ENCODE measurements at places on chromosomes 4 and X. TPM values are rescaled to one million over a fixed set of nuclear protein-coding genes. Genes with fewer than 3 reads are reported as not detected.

- no peak for ATAC-seq
These were observed 88.2 kb downstream of the PHOX2B start for GRCh38 chr4:41660352-41660751.

- no peak for ATAC-seq
These were observed 74.0 kb downstream of the CC2D2A start for GRCh38 chr4:15543537-15544247.

GRCh38 chr4:120317713-120318112 lies 251.1 kb upstream of the MAD2L1 start:
- peak; percentile 29 for ATAC-seq

GRCh38 chr4:137754652-137755471 lies 222.6 kb upstream of the PCDH18 start:
- peak; percentile 41 for ATAC-seq

- no peak for ATAC-seq
These were observed 44.1 kb upstream of the SGMS2 start for GRCh38 chr4:107780665-107781064.

DNA sequence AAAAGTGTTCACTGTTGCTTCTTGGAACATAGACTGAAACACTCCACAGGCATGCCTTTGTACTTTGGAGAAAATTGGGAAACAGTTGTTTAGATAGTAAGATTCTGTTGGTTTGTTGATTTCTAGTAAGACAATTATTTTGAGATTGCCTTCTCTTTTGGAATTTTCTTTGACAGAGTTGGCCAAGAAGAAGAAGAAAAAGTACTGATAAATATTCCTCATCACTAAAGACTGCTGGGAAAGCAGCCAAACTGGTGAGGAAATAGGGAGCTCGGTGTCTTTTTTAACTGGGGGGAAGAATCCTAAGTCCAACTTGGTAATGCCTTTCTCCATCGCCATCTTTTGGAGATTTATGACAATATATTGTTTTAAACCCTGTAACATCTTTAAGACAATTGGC lies 370.7 kb downstream of the GPAT3 start:
- no peak for ATAC-seq

- peak; percentile 58 for ATAC-seq
These were observed 310.4 kb downstream of the ARAP2 start for GRCh38 chr4:35933901-35934300.

DNA sequence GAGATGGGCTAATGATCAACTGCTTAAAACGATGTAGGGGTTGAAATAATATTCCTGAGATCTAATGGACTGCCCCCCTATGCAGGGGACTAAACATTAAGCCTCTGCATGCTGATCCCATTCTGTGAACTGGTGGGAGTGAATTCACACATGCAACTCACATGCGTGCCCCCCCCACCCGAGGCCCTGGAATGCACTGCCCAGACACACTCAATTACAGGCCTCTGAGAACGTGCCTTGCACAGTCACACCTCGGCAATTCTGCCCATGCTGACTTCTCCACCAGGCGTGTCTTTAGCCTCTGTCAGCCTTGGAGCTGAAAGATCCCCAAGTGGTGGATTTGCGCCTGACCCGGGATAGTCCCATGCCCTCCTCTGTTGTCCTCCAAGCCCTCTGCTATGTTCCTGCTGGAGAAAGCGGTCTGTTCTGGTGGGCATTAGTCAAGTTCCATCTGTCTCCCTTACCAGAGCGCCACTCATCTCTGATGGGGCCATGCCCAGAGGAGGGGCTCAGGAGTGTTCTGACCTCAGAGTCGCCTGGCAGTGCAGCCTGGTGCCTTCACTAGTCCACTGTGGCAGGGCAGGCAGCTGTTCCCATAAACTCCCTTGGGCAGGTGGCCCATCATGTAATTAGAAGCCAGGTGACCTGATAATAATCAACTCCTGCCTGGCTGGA lies 86.5 kb downstream of the DRD5 start:
- no peak for ATAC-seq

DNA sequence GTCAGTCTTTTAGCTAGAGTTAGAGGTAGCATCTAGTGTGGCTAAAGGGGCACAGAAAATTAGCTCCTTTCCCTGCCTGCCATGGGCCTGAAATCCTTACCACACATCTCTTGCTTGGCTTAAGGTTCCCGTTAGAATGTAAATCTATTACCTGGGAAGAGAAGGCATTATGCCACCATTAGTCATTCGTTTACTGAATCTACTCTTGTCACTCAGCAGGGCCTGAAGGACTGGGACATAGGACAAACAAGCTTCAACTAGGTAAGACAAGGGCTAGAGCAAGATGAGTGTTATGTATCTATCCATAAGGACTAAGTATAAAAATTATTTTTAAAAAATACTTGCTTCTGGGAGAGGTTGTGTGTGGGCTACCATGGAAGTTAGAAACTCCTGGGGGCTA lies 112.4 kb downstream of the CT47B1 start:
- no peak for ATAC-seq

DNA sequence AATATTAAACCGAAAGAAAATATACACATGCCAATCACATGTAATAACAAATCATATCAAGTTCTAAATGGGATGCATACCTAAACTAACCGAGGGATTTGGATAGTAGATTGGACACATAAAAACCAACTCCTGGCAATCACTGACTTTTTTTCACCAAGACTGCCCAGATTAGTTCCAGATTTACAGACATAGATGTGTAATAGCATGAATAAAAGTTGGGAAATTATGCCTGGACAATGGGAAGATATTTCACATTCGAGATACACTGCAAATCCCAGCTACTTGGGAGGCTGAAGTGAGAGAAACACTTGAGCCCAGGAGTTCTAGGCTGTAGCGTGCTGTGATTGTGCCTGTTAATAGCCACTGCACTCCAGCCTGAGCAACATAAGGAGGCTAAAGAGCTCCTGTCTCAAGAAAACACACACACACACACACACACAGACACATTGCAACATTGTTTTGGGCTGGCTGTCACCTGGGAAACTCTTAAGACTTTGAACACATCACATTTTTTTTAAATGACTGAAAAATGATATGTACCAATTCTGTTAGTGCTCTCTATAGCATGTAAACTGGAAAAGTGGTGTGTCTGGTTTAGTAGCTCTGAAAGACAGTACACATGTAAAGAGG lies 5.7 kb downstream of the RAB40A start:
- ATAC-seq = no peak

DNA sequence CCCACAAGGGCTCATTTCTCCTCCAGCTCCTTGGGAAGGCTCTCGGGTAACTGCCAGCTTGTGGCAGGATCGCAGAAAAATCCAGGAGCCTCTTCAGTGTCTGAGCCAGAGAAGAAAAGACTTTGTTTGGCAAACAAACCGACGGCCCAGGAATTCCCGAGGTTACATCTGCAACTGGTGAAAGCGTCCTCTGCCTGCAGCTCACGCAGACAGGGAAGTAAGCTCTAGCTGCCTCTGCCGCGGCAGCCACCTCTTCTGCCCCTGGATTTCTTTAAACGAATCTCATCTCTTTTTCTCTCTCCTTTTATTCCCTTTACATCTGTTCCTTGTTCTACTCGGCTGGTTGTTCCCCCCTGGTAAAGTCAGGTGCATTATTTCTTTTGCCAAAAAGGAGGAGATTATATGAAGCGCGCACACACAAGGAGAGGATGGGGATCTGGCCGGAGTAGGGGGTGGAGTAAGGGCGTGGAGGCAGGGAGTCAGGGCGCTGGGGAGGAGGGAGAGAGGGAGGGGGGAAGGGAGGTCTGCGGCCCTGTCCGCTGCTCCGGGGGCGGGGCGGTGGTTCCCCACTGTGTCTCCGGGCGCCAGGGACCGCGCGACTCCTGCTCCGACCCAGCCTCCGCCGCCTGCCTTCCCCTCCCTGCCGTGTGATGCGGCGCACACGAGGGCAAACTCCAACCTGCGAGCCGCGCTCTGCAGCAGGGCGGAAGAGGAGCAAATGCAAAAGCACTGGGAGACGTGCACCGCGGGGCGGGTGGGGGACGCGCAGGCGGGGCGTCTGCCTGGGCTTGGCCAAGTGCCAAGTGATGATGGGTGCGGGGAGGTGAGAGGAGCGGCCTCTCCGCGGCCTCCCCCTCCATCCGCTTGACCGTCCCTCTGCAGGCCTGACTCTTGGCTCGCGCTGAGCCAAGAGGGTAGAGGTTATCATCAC lies at the start of gene DCHS2:
DCHS2 (minus strand) TSS at position 459 of the 931 bp plus-strand sequence; CDS start at position 15, 444 bp downstream.
- peak; percentile 81 for ATAC-seq

DNA sequence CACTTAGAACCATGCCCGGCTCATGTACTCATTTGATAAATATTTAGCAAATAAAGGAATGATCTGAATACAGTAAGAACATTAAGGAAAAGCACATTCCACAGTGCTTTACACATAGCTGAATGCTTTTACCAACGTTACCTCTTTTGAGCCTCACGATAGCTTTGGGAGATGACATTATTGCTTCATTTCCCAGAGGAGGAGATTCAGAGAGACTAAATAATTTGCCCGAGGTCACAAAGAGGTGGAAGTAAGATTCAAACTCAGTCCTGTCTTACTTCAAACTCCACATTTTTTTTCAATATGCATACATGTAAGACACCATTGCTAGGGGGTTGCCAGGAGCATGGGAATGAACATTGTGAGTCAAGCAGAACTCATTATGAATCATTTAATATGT lies 538.5 kb downstream of the BCOR start:
- ATAC-seq = no peak

GRCh38 chr4:86497980-86498862 lies 95.9 kb upstream of the PTPN13 start:
- ATAC-seq = peak; percentile 89

DNA sequence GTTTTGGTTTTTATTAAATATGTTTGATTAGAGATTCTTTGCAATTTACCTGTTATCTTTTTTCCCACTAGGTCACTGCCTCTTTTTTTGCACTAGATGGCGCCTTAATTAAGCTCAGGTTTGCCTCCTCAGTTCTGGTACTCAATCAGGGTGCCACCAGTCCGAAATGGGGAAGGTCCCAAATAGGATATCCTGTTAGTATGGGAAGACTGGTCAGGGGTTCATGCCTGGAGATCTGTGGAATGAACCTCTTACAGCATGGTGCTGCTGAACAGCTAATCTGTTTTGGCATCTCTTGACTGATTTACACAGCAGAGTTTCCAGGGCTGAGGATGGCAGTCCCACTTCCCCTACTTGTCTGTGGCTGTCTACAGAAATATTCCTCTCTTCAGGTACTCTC lies 24.2 kb upstream of the VSIG1 start:
- no peak for ATAC-seq

- no peak for ATAC-seq
These were observed 189.8 kb upstream of the GALNT7 start for GRCh38 chr4:172978848-172979247.

- no peak for ATAC-seq
These were observed 188.4 kb downstream of the DHX15 start for GRCh38 chr4:24395937-24396336.

- no peak for ATAC-seq
These were observed 234.9 kb upstream of the GPC4 start for GRCh38 chrX:133650239-133650638.

DNA sequence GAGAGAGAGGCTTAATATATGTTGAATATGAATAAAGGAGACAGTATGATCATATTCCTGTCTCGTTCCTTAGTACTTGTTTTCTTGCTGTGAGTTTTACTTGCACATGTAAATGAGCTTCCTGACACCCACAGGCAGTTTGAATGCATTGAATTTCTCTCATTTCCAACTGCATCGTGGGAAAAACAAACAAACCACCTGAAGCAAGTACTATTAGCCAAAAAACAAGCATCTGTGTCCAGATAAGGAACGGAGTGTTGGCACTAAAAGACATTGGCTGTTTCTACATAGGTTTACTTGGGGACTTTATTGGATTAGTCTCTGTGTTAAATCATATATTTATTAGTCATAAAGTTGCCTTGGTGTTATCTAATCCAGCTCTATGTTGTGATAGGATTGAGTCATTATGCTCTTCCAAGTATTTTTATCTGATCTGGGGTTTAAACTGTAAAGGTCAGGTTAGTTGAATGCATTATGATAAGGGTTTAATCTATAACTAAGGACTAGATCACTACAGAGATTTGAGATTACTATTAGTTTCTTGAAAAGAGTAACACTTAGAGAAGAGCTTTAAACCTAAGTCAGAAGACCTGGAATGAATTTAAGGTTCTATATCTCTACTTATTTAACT lies 339.0 kb upstream of the SPANXN4 start:
- no peak for ATAC-seq

DNA sequence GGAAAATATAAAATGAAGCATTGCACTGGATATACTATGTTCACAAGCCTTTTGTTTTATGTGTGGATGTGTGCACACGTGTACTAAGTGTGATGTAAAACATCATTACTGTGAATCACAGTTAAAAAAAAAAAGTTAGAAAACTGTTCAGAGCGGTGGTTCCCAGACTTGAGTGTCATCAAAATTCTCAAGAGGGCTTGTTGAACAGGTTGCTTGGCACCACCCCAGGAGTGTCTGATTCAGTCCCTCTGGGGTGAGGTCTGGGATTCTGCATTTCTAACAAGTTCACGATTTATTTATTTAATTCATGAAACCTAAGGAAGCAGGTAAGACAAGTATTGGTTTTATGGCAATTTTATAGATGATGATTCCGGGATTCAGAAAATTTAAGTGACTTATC lies 1.8 kb downstream of the CENPU start:
- ATAC-seq = no peak

FREM3 gene
- not detected for total RNA-seq

FATE1 gene
- 0.48 TPM for total RNA-seq

WWC2 gene
- 56.0 TPM for total RNA-seq

ERCC6L gene
- total RNA-seq = 7.1 TPM

CXCL8 gene
- total RNA-seq = not detected

UGT8 gene
- total RNA-seq = 3.4 TPM

PFKFB1 gene
- total RNA-seq = not detected

RBM46 gene
- total RNA-seq = not detected

CT45A5 gene
- total RNA-seq = not detected

P2RY8 gene
- total RNA-seq = 0.25 TPM

CPEB2 gene
- total RNA-seq = 15.7 TPM

GAGE2A gene
- not detected for total RNA-seq

BEX2 gene
- total RNA-seq = 53.7 TPM

ARHGAP4 gene
- total RNA-seq = 21.7 TPM
